ENCODE measurements at places on chromosomes 4 and X.

- DNase-seq = no peak
These were observed 251.9 kb downstream of the PAPSS1 start for GRCh38 chr4:107468156-107468555.

GRCh38 chrX:153766098-153766817 is 2.2 kb downstream of the PLXNB3 start:
- peak; percentile 67 for DNase-seq

DNA sequence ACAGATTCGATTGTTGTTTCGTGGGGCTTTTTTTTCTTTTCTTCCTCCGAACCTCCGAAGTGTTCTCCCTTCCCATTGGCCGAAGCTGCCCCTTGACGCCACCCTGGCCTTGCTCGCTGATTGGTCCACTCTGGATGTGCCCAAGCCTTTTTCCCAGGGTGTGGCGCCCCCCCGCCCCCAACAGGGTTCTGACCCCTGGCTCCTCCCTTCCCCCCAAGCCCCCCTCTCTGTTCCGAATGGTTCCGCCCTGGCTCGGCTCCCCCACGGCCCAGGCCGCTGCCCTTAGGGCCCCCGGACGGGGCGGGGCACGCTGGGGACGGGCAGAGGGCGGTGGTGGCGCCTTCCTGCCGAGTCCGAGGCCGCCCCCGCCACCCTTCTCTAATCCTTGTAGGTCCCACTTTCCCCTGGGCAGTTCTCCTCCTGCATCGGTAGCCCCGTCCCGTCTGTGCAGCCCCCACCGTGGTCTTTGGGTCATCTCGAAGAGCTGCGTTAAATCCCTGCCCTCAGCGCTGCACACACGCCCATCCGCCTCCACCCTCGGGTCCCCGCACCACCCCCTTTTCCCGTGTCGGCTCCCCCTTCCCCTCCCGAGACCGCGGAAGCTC is 25.5 kb downstream of the UTP14A start:
- peak; percentile 92 for DNase-seq

GRCh38 chrX:30219372-30219771 is 4.0 kb downstream of the MAGEB2 start:
- DNase-seq = no peak

DNA sequence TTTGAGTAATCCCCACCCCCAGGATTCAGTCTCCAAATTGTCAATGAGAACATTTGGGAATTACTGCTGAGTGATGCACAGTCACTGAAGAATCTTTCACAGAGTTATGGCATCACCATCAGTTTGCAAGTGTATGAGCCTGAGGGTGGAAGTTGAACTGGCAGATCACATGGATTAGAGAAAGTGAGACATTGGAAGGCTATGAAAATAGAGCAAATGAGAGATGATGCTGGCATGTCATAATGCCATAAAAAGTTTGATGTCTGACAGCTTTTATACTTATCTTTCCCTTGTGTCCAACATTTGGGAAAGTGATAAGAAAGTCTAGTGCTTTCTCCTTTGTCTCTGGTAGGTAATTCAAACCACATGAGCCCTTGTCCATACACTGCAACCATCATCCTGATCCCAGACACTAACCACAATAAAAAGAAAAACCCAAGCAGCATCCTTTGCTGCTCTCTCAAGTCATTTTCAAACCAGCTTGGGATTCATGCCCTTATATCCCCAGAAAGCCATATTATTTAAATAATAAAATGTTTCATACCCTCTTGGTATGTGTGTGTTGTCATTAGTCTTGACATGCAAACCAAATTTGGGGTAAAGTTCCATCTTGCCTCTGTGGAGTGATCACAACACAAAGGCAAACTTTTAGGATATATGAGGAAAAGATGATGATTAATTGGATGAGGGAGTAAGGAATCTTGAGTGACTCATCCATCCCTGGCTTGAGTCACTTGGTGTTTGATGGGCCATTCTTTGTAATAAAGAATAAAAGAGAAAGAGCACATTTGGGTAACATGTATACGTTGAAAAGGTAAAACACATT is 438.9 kb downstream of the GRXCR1 start:
- DNase-seq = peak; percentile 75

- DNase-seq = no peak
These were observed 114.7 kb upstream of the ARMCX2 start for GRCh38 chrX:101774340-101774739.

Measured in lung microvascular endothelial cell (primary cell).